ENCODE measurements at places on chromosomes 5 and 9.

DNA sequence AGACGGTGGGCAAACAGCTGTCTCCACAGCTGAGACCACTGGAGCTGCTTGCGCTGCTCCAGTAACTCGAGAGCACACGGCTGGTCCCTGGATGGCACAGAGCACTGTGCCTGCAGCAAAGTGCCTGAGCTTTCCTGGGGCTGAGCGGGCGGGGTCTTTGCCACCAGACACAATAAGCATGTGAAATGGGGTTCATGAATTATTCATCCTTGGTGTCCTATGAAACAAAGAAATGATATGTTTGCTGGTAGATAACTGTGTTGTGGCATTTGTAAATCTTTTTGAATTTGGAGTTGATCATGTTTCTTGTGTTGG lies 151.7 kb upstream of the MPDZ start:
- peak; percentile 81 for DNase-seq

DNA sequence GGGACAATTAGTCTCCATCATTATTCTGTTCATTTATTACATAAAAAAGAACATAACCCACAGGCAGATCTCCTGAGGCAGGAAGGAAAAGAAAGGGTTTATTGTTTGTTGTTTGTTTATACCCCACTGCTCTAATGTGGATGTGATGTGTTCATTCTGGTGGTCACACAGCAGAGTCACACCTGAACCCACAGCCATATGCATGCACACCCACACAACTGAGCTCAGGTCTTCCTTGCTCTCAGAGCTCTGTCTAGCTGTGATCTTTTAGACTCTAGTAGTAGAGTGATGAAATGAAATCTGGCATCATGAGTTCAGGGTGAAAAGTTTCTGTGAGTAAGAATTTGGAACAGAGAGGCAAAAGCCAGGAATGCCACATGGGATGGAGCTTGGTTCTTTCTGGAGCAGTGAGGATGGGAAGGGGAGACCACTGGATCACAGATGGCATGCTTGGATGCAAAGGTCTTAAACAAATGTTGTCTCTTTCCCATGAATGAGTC lies 227.0 kb downstream of the PAPPA start:
- no peak for DNase-seq

DNA sequence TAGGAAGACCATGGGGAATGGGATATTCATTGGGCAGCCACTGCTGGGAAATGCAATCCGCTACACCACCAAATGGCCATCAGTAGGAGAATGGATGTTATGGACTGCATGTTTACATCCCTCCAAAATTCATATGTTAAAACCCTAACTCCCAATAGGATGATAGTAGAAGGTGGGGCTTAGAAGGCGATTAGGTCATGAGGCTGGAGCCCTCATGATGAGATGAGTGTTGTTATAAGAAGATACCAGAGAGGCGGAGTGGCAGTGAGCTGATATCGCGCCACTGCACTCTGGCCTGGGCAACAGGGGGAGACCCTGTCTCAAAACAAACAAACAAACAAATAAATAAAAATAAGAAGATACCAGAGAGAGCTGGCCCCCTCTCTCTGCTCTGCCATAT lies 16.1 kb upstream of the GTF3C5 start:
- no peak for DNase-seq

GRCh38 chr5:146301626-146302025 lies 37.0 kb upstream of the POU4F3 start:
- no peak for DNase-seq

DNA sequence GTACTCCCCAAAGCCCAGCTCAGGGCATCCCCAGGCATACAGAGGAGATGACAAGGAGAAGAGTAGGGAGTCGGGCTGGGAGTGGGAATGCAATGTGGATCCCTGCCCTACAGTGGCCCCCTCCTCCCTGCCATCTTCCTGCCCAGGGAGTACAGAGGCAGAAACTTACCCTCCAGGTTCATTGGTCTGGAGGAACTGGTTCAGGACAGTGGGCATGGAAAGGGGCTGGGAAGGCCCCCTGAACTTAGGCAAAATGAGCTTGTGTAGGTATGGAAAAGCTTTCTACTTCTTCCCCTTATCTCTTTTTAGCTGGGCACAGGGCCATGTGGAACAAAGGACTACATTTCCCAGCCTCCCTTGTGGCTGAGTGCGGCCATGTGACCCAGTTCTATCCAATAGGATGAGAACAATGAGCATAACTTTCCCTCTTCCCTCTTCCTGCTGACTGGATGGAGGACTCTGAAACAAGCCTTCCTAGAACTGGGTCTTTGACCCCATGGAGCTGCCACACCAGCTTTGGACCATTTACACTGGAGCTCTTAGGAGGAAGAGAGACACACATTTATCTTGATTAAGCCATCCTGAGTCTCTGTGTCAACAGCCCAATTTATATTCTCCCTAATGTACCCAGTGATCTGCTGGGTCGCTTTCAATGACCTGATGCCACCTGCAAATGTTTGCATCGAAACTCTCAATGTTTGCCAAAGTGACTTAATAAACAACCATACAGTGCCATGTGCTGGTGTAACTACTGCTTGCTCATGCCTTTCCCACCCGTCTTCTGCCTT lies 25.0 kb upstream of the HMCN2 start:
- peak; percentile 81 for DNase-seq

DNA sequence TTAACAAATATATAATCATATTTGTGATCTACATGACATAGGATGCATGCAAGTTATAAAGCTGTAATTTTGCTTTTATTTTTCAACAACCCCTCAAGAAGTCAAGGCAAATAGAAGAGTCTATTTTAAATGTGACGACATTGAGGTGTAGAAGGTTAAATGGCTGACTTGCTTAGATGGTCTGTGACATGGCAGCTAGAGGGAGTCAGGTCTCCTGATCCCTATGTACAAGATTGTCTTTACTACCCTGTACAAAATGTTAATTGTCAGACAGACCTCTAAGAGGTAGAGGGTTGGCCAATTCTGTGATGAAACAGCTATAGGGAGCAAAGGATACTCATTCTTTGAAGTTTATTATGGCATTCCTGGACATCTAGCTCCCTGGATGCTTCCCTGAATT lies 380.9 kb upstream of the MEF2C start:
- DNase-seq = no peak

GRCh38 chr5:107319901-107320300 lies 350.8 kb downstream of the EFNA5 start:
- DNase-seq = no peak

DNA sequence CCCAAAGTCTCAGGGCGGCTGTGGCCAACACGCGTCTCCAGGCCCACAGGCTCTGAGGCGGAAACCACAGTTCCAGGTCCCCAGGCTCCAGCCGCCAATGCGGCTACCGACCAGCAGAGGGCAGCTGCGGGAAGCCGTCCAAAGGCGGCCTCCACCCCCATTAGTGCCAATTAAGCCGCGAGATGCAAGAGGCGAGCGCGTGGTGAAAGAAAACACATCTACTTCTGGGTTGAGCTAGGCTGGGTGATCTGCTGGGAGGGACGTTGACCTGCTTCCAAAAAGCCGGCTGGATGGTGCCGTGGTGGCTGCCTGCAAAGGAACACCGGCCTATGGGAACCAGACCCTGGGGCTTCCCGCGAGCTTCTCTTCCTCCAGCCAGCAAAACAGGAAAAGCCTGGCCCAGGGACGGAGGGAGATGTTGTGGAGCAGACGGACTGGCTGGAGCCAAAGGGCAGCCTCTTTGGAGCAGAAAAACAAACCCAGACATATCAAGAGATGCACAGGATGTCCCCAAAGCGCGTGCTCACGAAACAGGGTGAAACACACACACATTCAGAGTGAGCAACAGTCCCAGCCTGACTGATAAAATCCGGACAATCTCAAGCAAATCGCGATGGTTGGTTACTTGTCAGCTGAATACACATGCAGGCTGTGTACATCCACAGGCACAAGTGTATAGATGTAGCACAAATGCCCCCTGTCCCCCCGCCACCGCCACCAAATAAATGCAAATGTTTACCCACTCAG lies 187.1 kb upstream of the BRINP1 start:
- DNase-seq = peak; percentile 79

DNA sequence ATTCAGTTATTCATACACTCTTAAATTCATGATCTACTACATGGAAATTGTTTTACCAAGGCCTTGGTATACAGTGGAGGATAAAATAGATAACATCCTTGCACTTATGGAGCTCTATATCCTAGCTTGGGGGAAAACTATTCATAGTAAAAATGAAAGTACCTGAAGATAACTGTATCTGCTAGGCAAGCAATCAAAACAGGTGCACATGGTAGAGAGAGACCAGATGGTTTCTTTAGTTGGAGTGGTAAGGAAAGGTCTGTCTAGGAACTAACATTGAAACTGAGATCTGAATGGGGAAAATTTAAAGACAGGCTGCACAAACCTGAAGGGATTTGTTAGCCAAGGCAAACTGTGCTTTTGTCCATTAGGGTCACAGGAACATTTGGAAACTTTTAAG lies 11.1 kb upstream of the SLCO4C1 start:
- DNase-seq = no peak

- no peak for DNase-seq
Observed at GRCh38 chr9:99850736-99851499, 29.2 kb downstream of the NR4A3 start.

GRCh38 chr5:95866435-95867040 lies 44.0 kb upstream of the GLRX start:
- DNase-seq = no peak

DNA sequence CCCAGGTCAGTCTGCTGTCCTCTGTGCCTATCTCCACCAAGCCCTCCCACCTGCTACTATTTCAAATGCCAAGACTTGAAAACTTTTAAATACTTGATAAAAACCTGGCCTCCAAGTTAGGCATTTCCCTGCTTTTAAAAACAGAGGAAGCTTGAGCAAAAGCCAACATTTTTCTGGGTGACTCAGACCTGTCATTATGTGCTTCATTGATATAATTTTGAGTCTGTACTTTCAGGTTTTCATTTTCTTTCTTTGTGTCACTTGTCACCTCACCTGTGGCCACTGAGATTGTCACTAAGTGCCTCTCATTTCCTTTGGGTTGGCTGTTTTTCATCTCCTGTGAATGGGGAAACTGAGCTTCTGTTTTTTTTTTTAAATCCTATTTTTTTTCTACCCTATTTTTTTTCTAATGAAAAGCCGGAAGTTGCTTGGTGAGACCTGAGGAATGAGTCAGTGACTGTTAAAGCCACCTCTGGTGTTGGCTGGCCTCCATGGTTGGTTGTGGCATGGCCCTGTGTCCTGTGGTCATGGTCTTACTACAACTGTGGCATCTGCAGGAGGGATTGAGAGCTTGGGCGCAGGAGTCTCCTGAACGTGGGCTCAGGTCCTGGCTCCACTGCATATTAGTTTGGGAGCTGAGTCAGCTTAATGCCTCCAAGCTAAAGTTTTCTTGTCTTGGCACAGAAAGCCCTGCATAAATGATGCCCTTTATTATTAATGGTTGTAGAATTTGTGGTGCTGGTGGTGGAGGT lies 56.7 kb downstream of the ARHGAP26 start:
- no peak for DNase-seq

GRCh38 chr5:94471521-94471920 lies 146.9 kb downstream of the KIAA0825 start:
- DNase-seq = no peak

- DNase-seq = no peak
Observed at GRCh38 chr5:157778121-157778805, 34.8 kb downstream of the LSM11 start.

DNA sequence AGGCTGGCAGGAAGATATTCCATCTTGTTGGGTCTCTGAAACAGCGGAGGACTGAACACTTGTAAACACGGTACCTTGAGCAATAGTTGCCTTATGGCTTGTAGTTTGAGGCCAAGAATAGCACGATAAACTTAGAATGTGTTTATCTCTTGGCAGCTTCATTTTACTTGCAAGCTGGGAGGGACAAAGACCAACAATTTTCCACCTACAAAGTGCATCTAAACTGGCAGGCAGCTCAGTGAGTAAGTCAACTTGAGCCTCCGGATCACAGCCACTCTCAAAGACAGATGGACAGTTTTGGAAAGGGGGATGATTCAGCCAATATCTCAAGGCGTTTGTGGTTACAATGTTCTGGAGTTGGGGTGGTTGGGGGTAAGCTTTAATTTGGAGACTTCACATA lies 652.6 kb downstream of the CETN3 start:
- DNase-seq = no peak

DNA sequence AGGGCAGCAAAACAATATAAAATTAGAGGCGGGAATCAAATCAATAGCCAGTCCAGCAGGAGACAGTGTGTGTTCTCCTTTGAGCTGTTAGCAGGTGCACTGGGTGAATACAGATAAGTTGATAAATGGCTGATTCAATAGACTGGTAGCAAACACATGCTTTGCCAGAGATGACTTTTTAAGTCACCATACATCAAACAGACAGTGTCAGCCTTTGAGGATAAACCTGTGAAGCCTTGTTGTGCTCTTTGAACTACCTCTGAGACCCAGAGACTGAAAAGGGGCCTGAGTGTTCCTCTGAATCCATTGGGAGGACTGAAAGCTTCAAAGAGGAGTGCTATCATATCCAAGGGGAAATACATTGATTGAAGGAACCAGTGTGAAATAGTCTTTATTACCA lies 301.9 kb downstream of the RASEF start:
- no peak for DNase-seq

- no peak for DNase-seq
Observed at GRCh38 chr5:76807296-76807695, 11.5 kb upstream of the F2RL1 start.

- no peak for DNase-seq
Observed at GRCh38 chr5:27568811-27569210, 530.4 kb upstream of the CDH9 start.

- no peak for DNase-seq
Observed at GRCh38 chr5:174295702-174296436, 250.4 kb downstream of the NSG2 start.

- no peak for DNase-seq
Observed at GRCh38 chr5:5581080-5581479, 158.6 kb downstream of the ICE1 start.

DNA sequence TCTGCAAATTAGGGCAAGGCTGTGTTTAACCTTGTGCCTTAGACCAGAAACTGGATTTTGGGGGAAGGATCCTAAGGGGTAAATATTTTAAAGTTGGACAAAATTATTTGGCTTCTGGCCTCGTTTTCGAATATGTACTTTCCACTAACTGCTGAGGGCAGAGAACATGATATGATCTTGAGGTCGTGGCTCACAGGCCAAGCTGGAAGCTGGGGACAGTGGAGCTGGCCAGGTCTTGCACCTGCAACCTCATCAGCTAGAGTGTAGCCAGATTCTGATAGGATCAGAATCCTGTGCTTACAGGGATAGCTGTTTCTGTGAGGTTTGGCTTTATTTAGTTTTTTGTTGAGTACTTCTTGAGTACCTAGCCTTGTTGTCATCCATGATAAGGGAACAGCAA lies 24.9 kb downstream of the MAN2A1 start:
- DNase-seq = no peak

DNA sequence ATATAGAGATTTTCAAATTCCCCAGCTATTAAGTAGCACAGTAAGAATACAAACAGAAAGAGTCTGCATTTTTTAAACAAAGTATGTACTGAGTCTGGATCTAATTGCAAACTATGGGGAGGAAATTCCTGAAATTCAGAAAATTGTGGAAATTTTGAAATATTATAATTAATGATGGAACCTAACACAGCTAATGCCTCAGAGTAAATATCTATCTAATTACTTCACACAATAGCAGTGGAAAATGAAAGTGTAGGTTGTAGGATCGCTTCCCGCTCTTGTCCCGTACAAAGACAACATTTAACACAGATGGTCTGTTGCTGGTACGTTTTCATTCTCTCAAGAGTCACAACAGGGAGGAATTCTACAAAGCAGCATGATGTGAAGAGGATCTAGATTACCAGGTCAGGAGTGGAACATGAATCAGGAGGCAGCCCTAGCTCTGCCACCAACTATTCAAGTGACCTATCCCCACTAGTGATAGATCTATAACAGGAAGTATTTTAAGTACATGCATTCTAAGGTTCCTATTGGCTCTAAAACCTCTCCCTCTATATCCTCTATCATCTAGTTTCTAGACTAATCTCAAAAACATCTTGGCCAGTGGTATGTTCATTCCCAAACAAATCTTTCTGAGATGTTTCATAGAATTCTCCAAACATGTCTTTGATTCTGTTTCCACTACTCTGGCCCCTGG lies 58.9 kb upstream of the GRAMD2B start:
- DNase-seq = no peak

Measured in head of caudate nucleus (tissue), 42 donors.